Posterior cingulate gyrus (tissue), 11 donors: ENCODE measurements at places on chromosomes 7 and 10.
A peak's percentile ranks its signal among the peaks of the same experiment; 100 is the strongest.

DNA sequence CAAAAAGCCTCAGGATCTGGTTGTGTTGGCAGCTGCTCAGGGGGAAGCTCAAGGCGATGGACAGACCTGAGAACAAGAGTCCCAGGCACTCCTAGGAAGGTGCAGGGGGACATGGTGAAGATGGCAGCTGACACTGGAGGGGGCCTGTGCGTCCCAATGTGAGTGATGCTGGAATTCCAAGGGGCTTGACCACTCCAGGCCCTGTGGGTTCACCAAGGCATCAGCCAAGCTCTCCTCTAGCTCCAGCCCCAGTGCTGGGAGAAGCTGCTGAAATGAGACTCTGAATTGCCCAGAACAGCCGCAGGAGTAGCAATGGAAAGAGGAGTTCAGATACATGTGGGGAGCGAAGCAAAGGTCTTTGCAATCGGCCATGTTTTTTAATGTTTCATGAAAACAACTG, 16.0 kb downstream of the UPP1 start:
- no peak for DNase-seq

DNA sequence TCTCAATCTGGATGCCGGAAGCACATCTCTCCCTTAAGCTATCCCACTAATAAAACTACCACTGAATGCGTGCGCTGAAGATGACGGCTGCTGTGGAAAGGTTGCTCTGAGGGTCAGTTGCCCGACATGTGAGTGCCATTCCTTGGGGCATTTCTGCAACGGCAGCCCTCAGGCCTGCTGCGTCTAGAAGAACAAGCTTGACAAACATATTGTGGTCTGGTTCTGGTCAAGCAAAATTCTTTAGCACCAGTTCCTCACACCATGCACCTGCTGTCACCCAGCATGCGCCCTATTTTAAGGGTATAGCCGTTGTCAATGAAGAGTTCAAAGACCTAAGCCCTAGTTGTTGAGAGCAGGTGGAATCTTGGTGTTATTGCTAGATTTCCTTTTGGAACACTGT, 184.2 kb downstream of the SRPK2 start:
- peak; percentile 65 for DNase-seq

DNA sequence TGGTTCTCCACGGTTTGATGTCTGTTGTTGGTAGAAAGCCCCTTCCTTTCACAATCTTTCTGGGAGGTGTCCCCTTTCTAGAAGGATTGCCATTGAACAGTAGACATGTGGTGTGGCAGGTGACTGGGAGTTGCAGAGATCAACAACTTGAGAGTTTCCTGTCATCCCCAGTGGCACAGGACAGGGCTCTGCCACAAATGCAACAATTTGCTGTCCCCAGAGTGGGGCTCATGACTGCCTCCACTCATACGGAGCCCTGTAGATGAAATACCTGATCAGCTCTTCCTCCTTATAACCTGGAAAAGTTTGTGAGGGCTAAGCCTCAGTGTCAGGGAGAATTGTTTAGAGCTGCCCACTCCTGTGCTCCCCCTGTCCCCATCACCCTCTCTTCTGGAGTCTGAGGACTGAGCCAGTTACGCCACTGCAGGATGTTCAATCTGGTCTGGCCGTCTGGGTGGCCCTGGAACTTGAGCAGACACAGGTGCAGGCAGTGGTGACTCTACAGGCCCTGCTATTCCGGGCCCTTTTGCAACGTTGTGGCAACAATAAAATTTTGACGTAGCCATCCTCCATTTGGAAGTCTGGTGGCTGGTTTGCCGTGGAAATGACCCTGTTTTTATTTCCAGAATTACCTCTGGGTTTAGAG, 6.5 kb downstream of the DBNL start:
- no peak for DNase-seq

GRCh38 chr10:118546479-118546878, 49.0 kb downstream of the PRLHR start:
- DNase-seq = no peak

DNA sequence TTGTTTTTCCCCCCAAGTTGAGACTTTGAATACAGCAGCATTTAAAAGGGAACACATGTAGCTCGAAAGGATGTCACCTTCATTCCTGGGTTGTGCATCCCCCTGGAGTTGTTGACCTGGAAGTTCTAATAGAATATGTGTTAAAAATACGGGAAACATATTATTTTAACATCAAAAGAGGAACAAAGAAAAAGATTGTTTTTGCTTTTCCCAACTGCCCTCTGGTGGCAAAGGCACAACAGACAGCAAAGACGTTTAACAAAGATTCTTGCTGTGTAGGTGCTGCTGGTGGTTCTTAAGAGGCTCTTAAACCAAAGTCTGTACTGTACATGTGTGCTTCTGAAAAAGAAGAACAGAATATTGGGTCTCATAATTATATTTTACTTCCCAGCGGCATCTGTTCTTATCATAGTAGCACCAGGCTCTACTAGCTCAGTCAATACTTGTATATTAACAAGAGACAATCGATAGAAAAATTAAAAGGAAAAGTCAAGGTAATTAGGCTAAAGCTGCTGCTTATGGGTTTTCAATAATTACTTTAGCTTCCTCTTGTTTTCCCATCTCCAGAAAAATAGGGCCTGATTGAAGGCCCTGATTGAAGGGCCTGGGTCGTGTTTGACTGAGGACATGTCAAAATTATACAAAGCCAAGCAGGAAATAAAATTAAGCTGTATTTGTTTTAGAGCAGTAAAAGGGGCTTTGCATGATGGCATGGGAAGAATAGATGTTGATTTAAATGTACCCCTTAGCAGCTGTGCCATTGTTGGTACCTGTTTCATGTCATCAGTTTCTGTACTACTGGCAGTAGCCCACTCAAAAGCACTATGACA, 384.2 kb upstream of the LRGUK start:
- DNase-seq = no peak

GRCh38 chr7:158074896-158075632, 512.6 kb downstream of the PTPRN2 start:
- no peak for DNase-seq

GRCh38 chr7:104789780-104790179, 224.2 kb upstream of the KMT2E start:
- DNase-seq = no peak

- DNase-seq = no peak
Observed at GRCh38 chr7:143960813-143961610, 6.4 kb downstream of the OR2F1 start.

- no peak for DNase-seq
Observed at GRCh38 chr7:33276325-33276724, 147.0 kb downstream of the BBS9 start.

DNA sequence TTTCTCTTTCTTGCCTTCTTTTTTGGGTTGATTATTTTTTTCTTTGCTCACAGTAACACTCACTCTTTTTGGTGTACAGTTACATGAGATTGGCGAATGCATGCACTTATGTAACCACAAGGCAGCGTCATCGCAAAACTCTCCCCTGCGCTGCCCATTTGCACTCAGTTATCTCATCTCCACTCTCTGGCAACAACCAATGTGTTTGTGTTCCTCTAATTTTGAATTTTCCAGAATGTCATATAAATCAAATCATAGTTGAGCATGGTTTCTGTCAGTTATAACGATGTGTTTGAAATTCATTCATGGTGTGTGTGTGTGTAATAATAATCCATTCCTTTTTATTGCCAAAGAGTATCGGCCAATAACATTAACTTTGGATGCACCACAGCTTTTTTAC, 23.0 kb upstream of the IGFBP3 start:
- DNase-seq = no peak

DNA sequence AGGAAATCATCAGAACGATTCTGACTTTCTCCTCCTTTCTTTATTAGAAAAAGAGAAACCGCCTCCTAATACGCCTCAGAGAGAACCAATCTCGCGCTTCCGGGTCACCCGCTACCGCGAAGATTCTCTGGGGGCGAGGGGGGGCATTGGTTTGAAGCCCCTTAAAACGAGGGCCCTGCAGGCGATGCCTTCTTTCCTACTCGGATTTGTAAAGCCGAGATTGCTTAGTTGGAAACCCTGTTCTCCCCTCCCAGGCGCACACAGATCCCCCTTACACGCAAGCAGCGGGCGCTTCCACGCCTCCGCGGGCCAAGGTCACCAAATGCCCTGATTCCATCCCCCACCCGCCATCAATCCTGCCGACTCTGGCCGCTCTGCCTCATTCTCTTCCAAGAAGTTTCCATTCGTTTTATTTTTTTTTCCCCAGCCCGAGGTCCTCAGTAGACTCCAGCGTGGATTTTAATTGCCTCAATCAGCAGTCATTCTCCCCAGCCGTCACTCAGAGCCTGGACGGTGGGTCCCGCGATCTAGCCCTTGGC, 1.1 kb upstream of the GAD2 start:
- DNase-seq = no peak

DNA sequence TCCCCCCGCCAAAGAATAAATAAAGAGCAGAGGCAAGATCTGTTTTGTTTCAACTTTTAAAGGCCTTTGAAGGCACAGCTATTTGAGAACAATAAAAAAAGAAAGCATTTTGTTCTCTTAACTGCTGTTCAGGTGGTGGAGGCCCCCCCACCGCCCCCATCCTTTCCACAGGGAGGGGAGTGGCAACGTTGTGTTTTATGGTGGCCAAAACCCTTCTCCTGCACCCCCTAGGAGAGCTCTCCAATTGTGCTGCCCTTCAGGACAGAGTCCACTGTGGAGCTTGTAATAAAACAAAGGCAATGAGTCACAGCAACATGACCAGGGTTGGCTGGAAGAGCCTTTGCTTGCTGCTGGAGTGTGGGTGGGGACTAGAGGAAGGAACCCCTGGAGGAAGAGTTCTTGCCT, 987.9 kb downstream of the KCNMA1 start:
- DNase-seq = no peak

DNA sequence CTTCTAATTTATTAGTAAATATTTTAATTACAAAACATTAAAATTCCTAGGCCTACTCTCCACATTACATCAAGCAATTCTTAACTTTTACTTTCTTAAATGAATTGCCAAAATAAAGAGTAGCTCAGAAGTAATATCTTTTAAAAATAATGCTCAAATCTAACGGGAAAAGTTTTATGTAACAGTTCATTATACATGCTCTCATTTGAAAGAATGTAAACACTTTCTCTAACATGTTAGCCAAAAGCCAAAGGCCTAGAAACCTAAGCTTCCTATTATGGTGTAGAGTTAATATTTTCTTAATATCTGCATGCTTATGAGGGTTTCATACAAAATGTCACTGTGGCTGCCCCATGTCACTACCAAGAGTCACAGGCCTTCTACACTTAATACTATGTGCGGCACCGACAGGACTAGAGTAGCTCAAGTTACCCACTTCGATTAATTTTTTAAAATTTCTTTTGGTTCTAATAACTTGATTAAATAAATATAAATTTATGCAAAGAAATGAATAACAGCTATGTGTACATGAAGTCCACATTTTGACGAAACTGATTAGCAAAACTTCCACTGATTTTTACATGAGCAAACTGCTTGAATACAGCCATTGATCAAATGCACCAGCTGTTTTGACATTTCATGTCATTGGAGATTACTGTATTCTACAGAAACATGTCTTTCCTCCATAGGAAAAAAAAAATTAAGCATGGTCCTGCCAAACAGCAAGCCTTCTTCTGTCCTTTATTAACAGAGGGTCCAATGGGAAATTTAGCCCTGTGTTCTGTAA, 3.5 kb downstream of the COBL start:
- DNase-seq = no peak

DNA sequence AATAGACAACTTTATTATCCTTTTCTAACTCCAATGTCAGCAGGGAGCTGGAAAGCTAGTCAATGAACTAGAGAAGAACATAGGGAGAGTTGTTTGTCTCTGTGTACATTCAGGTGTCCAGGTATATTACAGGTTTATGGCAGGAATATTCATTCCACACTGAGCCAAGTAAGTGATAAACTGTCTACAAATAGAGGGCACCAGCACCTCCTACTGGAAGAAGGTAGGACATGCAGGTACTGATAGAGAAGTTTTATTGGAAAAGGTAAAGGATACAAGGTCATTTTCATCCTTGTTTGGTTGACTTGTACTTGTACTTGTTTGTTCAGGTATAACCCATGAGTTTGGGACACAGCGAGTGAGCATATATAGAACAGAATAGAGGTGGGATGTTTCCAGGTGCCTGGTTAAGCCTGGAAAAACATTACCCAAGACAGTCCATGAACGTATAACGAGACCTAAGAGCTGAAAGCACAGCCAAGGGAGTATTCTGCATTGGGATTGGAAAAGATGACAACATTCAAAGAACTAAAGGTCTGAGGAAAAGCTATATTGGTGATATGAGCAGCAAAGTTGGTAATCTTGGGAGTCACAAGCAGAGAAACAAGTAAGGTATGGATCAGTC, 61.4 kb upstream of the PPP1R3C start:
- no peak for DNase-seq

DNA sequence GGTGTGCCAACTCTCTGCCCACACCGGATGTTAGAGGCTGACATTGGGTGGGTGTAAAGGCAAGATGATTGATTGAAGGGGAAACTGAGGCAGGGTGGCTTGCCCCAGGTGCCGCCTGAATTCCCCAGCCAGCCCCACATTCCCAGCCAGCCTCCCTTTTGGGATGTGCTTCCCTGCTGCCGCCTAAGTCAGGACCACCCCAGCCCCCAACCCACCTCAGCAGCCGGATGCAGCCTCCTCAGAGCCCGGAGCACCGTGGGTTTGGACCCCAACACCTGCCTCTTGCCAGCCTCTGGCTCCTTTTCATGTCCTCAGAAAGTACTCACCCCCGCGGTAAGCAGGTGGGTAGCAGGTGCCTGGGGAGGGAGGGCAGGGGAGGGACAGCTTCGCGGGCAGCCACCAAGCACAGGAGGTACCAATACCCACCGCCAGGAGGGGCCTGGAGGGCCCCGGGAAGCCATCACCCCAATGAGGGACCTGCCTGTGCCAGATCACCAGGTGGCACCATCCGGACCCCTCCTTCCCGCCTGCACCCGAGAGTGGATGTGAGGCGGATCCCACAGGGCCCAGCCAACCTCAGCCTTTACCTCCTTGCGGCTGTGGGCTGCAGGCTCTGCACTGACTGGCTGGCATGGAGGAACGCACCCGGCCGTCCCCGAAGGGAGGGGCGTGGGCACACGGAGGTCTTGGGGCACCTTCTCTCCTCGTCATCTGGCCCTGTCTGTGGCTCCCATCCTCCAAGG, 60.5 kb downstream of the PWWP2B start:
- DNase-seq = peak; percentile 64

GRCh38 chr7:96388166-96388565, 66.3 kb upstream of the SLC25A13 start:
- DNase-seq = no peak

DNA sequence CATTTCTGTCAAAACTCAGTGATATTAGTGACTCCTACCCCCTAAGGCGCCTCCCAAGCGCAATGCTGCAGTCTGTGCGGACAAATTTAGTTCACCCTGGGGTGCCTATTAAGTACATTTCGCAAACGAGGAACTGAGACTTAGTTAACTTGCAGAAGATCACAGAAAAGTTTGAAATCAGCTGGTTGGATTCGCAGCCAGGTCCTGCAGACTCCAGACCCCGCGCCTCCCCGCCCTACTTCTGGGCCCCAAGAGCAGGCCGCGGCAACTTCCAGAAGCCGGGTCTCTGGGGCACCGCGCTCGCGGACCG, 588 bp downstream of the CYREN start:
- no peak for DNase-seq

- DNase-seq = no peak
Observed at GRCh38 chr7:21193895-21194294, 234.0 kb upstream of the SP4 start.
